Stimulated activated CD8-positive, alpha-beta memory T cell treated with anti-CD3 and anti-CD28 coated beads, Interleukin-4, amount 100 ng/mL, for 1 hour (primary cell): ENCODE measurements at places on chromosomes 12 and 14.

DNA sequence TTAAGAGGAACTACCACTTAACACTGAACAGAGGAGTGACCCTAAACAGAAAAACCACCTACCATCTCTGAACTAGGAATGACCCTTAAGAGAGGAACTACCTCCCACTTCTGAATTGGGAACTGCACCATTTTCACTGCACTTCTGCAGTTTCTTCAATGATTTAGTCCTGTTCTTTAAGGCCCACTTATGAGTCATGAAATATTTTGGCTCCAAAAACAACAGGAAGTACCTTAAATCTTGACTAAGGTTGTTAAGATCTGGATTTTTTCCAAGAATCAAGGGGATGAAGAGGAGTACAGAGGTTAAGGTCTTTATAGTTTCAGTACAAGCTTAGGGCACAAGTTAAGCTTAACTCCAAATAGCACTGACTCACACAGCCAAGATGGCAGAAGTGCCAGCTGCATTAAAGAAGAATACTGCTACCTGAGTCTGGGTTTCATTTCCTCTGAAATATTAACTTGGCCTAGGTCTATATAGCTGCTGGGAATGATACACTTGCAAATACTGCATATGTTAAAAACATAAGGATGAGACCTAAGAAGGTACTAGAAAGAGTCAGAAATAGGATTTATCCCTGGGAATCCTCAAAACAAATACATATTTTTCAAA is 4.2 kb downstream of the NPC2 start:
- DNase-seq, result no peak

GRCh38 chr12:119204131-119204530 is 25.4 kb downstream of the HSPB8 start:
- DNase-seq, result no peak

- no peak for DNase-seq
Observed at GRCh38 chr12:53233671-53234121, 1.7 kb upstream of the RARG start.

DNA sequence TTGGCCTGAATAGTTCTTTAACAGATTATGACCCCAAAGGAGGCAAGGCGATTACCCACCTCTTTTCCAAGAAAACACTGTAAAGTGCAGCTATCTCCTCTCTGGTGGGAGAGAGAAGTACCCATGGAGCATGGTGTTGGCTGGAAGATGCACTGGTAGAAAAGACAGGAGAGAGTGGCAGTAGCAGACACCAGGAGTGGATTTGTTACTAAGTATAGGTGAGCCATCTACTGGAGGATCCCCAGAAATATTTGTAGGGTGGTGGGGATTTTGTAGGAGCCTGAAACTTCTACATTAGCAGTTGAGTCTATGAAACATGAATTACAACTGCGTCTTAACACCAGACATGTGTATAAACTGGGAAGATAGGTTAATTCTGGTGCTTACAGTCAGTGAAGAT is 148.0 kb downstream of the SLC38A4 start:
- no peak for DNase-seq

- no peak for DNase-seq
Observed at GRCh38 chr14:39230416-39231035, 3.2 kb upstream of the MIA2 start.

DNA sequence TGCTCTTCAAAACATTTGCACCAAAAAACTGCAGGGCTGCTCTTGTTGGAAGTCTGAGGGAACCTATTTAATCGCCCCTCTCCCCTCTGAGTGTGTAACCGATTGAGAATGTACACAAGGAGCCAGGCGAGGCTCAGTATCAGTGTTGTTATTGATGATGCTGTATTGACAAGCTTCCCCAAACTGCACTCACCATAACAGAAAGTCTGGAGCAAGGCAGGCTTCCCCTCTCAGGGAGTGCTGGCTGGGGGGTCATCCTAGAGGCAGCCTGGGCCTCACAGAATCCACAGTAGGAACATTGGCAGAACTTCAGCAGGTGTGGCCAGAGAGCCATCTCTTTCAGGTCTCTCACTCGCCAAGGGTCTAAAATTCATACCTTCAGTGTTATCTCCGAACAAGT is 58.1 kb upstream of the TUNAR start:
- no peak for DNase-seq

- no peak for DNase-seq
Observed at GRCh38 chr12:54193434-54193833, 4.6 kb upstream of the SMUG1 start.

- peak; percentile 41 for DNase-seq
Observed at GRCh38 chr14:23551266-23552028, at the start of gene ZFHX2. ZFHX2 (minus strand) TSS chr14:23551765; CDS start chr14:23535325, 16,440 bp downstream.

- no peak for DNase-seq
Observed at GRCh38 chr14:54788701-54789100, 113.9 kb downstream of the GCH1 start.

GRCh38 chr12:13435235-13435933 is 238.9 kb downstream of the EMP1 start:
- DNase-seq, result no peak

GRCh38 chr12:27279826-27280225 is 35.7 kb downstream of the STK38L start:
- no peak for DNase-seq

GRCh38 chr14:102075155-102075554 is 11.7 kb downstream of the HSP90AA1 start:
- no peak for DNase-seq

- no peak for DNase-seq
Observed at GRCh38 chr12:26851031-26851809, 18.2 kb upstream of the ITPR2 start.

DNA sequence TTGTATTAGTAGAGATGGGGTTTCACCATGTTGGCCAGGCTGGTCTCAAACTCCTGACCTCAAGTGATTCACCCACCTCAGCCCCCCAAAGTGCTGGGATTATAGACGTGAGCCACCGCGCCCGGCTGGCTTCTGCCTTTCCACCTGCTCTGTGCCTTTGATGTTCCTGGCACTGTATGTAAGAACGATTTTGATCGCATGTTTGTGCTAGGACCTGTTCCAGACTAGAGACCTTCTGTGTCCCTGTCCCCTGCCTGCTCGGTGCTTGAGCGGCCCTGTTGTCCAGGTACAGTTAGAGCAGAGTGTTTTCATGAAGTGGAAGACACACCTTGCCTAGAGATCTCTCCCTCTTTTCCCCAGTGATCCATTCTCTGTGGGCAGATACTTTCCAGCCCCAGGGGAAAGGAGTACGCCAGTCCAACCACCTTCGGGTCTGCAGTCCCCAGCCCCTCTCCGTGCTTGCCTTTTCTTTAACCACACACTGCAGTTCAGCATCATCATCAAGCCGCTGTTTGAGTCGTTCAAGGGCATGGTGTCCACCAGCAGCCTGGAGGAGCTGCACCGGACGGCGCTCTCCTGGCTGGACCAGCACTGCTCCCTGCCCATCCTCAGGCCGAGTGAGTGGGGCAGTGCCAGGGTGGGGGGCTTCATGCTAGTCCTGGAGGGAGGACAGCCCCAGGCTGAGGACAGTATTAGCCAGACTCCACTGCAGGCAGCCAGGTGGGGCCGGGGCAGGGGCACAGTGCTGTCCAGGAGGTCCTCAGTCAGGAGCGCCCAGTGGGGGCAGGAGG is 33.4 kb downstream of the IL31 start:
- no peak for DNase-seq

GRCh38 chr14:68377459-68377858 is 415.4 kb downstream of the ZFP36L1 start:
- DNase-seq, result no peak

DNA sequence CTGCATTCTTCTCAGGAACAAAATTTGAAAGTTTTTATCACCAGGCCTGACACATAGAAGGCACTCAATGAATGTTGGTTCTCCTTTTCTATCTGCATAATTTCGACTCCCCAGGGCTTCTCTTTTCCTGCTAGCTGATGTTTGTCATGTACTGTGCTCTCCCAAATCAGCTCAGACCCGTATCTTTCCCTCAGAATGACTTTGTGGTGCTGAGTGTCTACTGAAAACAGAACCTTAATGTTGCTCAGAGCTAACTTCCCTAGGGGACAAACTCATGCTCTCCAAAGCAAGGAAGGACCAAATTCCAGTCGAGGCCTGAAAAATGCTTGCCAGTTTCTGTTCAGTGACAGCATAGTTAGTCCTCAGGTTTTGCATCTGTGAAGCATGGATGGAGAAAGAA is 1.9 kb downstream of the ARHGDIB start:
- no peak for DNase-seq

DNA sequence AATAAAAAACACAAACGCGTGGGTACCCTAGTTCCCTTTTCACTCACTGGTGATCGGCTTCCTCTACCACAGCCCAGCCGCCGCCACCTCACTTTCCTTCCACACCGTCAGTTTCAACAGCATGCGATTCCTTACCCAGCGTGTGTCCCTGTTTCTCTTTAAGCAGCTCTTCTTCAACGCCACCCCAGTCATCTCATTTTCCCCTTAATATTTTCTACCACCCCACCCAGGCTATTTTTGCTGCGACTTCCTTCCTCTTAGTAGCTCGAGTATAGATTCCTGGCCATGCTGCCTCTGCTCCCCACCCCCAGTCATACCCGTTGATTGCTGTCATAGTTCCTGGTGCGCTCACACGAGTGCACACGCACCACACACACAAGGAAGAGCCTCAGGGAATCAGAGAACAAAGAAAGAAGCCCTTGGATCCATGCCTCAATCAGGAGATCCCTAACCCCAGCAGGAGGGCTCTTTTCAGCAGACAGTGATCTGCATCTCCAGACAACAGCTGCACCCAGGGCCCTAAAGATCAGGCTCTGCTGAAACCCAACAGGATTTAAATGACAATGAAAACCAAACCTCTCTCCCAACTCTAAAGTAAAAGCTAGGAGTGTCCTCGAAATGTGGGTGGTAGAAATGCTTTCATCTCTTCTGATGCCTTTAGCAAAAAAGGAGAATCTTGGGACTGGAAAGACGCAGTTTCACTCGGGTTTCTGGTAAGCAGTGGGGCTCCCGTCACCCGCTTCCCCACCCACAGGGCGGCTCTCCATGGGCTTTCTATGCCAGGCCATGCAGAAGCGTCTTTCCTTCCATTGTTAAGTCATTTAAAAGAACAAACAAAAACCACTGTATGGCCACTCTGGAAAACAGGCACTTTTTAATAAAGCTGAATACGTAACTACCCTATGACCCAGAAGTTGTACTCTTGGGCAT is 23.8 kb downstream of the VPS37B start:
- no peak for DNase-seq

GRCh38 chr12:96193725-96194575 is at the start of gene ELK3:
ELK3 (plus strand) TSS chr12:96194375.
- no peak for DNase-seq

GRCh38 chr14:31036552-31036951 is 10.4 kb upstream of the STRN3 start:
- DNase-seq, result no peak

DNA sequence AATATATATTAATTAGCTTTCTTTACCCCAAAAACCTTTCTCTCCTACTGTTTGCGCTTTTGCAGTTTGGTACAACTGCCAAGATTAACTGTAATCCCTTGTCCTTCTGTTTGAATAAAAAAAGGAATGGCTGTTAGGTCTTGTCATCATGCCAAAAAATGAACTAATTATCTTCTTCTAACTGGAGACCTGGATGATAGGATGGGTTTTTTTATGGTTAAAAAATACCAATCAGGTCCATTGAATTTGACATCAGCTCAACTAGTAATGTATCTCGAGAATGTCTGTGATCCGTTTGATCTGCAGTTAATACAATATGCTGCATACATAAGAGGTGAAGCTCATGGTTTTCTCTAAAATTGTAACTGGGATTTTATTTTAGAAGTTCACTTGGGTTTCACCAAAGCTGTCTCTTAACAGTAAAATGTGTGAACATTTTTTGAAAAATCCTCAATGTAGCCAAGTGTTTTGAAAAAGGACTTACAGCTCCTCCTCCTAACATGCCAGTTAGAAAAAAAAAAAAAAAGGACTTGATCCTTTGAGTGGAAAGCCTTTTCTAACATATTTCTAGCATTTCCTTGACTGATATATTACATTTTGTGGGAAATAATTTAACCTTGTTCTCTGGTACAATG is 96.8 kb downstream of the SRGAP1 start:
- no peak for DNase-seq

- DNase-seq, result no peak
Observed at GRCh38 chr12:7837366-7837765, 35.3 kb downstream of the SLC2A14 start.

DNA sequence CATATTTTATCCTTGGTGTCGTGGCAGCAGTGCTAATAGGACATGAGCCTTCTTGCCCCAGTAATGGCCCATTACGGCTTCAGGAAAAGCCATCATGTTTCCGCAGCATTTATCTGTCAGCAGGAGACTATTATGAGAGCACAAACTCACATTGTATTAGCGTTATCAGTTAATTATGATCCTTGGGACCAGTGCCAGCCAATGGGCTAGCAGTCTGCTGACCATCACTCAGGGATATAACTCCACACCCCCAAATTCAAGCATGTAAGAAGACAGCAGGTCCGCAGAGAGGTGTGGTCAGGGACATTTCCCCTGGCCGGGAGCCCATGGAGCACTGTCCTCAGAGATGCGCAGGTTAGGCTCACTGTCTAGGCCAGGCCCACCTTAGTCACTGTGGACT is 4.9 kb upstream of the ESRRB start:
- DNase-seq, result no peak

GRCh38 chr12:26767865-26768264 is 65.1 kb downstream of the ITPR2 start:
- no peak for DNase-seq

DNA sequence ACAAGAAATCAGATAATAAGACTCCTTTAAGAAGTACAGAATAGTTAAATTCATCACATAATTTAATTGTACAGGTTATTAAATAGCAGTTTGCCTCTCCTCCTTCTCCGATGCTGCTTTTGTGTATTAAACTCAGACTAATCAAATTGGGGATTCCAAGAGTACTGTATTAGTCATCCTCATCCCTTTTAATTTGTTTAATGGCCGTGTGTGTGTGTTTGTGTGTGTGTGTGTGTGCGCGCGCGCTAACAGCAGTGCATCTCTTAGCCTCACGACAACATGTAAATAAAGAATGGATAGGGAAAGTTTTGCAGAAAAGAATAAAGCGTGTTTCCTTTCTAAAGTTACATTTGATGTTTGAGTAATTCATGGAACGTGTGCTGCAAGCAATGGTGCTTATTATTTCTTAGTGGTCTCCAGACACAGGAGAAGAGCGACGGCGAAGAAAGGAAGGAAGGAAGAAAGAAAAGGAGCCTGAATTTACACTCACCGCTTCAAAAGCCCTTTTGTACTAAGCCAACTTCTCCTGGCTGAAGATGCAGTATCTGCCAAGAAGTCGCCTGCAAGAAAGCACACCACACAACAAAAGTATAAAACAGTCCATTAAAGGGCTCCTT is 220.3 kb downstream of the ASCL1 start:
- DNase-seq, result no peak

- DNase-seq, result no peak
Observed at GRCh38 chr12:89762498-89763170, 54.0 kb upstream of the ATP2B1 start.
